ENCODE measurements at places on chromosomes 16 and 17.

DNA sequence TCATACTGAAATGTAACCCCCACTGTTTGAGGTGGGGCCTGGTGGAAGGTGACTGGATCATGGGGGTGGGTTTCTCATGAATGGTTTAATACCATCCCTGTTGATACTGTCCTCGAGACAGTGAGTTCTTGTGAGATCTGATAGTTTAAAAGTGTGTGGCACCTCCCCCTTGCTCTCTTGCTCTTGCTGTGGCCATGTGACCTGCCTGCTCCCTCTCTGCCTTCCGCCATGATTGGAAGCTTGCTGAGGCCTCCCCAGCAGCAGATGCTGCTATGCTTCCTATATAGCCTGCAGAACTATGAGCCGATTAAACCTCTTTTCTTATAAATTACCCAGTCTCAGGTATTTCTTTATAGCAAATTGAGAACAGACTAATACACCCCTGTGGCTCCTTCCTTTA, 40.6 kb downstream of the STAT3 start:
- no peaks in the 10 kb centered on the region for H3K4me1 ChIP-seq
- no peak overlapping the region for H3K27ac ChIP-seq
- no peaks in the 10 kb centered on the region for H3K27me3 ChIP-seq
- no peak for DNase-seq
- no peak overlapping the region for H3K4me3 ChIP-seq
- H3K36me3 ChIP-seq: peaks cover 16% of the 10 kb centered on the region

DNA sequence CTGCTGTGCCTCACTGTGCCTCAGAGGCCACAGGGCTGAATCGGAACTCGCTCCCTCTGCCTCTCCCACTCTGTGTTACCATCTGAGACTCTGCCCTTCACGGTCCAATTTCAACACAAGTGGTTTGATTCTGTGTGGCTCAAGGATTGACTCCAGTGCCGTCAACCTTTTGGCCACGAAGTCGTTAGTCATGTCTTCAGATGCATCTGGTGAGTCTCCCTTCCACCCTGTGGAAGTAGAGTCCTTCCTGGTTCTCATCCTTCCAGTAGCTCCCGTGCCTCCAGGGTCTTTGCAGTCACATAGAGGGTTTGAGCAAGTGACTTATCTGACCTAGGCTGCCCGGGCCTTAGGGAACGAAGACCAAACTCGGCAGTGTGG, 51.2 kb downstream of the PGS1 start:
- no peak overlapping the region for H3K4me3 ChIP-seq
- DNase-seq: no peak
- peaks cover 44% of the 10 kb centered on the region for H3K36me3 ChIP-seq

DNA sequence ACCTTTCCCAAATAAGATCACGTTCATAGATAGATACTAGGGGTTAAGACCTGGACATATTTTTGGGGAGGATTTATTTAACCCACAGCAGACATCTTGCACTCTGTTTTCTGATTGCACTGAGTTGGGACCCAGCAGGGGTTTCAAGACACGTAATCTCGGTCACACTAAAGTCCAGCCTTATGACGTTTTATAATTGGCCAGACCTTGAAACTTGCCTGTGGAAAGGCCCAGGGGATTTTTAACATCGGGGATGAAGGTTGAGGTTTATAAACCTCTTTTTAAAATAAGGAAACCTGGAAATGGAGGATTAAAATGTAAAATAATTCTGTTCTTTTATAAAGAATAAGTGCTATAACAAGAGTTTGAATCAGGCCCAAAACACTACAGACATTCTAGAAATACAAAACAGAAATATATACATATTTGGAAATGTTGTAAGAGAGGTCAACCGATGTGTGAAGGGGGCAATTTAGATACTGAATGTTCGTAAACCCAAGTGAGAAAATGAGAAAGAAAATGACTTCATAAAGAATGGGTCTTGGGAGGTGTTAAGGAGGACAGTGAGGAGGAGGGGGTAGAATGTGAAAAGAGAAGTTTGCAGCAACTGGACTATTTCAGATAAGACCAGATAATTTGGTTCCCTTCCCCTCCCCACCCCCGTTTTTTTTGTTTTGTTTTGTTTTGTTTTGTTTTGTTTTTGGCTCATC, 61.1 kb upstream of the NOL11 start:
- no peaks in the 10 kb centered on the region for H3K4me1 ChIP-seq
- no peaks in the 10 kb centered on the region for H3K27me3 ChIP-seq
- no peaks in the 10 kb centered on the region for H3K36me3 ChIP-seq
- DNase-seq: no peak
- no peak overlapping the region for H3K27ac ChIP-seq

GRCh38 chr16:64971171-64971570, 150.7 kb downstream of the CDH11 start:
- H3K27ac ChIP-seq: no peak overlapping the region
- H3K4me1 ChIP-seq: no peaks in the 10 kb centered on the region
- no peaks in the 10 kb centered on the region for H3K36me3 ChIP-seq
- H3K4me3 ChIP-seq: no peak overlapping the region

DNA sequence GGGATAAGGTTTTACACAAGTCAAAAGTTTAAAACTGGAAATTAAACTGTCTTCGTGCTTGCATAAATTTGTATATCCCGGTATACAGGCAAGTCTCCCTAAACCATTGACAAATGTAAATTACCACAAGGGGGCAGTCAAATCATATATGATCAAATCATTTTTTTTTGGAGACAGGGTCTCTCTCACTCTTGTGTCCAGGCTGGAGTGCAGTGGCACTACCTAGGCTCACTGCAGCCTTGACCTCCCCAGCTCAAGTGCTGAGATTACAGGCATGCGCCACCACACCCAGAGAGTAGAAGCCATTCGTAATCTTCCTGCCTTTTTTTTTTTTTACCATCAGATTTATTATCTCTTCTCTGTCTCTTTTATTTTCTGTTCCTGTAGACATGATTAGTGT, 18.5 kb downstream of the TOP2A start:
- no peaks in the 10 kb centered on the region for H3K4me1 ChIP-seq
- no peak overlapping the region for H3K4me3 ChIP-seq
- H3K27ac ChIP-seq: no peak overlapping the region
- H3K36me3 ChIP-seq: peaks cover 100% of the 10 kb centered on the region
- no peaks in the 10 kb centered on the region for H3K27me3 ChIP-seq

- peaks cover 76% of the 10 kb centered on the region for H3K36me3 ChIP-seq
- no peaks in the 10 kb centered on the region for H3K27me3 ChIP-seq
- no peak overlapping the region for H3K27ac ChIP-seq
- H3K4me1 ChIP-seq: no peaks in the 10 kb centered on the region
Measured at GRCh38 chr17:80887639-80888175, 103.9 kb upstream of the CHMP6 start.

- DNase-seq: no peak
- peaks cover 86% of the 10 kb centered on the region for H3K36me3 ChIP-seq
- H3K27me3 ChIP-seq: no peaks in the 10 kb centered on the region
- H3K27ac ChIP-seq: no peak overlapping the region
- no peak overlapping the region for H3K4me3 ChIP-seq
- no peaks in the 10 kb centered on the region for H3K4me1 ChIP-seq
Measured at GRCh38 chr16:22312897-22313781, 15.9 kb downstream of the POLR3E start.

DNA sequence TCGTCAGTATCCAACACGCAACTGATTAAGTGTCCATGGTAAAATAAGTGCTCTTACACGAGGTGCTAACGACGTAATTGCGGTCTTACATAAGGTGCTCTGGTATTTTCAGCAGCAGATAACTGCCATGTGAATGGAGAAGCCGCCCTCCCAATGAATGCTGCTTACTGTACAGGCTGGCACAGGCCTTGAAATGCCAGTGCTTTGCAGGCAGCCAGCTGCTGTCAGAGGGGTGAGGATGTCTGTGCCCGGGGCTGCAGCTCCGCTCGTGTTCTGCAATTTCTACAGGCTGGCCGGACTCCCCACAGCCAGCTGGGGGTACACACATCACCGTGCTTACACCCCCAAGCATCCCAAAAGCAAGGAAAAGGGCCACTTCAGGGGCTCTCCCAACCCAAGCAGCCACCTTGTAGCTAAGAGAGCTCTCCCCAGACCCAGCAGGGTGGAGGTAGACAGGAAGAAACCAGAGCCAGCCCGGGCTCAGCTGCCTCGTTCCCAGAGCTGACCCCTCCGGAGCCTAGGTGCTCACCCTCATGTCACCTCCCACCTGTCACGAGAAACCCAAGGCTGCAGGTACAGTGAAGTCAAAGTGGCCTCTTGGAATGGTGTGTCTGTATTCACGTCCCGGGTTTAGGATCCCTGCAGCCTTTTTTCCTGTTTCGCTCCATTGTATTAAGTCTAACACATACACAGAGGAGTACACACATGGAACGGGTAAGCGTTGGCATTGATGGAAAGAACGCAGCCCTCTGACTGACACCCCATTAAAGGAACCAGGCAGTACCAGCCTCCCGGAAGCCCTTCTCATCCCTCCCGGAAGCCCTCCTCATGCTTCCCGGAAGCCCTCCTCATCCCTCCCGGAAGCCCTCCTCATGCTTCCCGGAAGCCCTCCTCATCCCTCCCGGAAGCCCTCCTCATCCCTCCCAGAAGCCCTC, 27.2 kb upstream of the RPH3AL start:
- H3K27ac ChIP-seq: no peak overlapping the region
- no peak overlapping the region for H3K4me3 ChIP-seq
- peaks cover 11% of the 10 kb centered on the region for H3K27me3 ChIP-seq
- no peak for DNase-seq
- H3K36me3 ChIP-seq: no peaks in the 10 kb centered on the region

- H3K27ac ChIP-seq: no peak overlapping the region
- H3K4me1 ChIP-seq: no peaks in the 10 kb centered on the region
- H3K36me3 ChIP-seq: no peaks in the 10 kb centered on the region
- H3K27me3 ChIP-seq: no peaks in the 10 kb centered on the region
Measured at GRCh38 chr16:80803339-80804055, 901 bp downstream of the CDYL2 start.

DNA sequence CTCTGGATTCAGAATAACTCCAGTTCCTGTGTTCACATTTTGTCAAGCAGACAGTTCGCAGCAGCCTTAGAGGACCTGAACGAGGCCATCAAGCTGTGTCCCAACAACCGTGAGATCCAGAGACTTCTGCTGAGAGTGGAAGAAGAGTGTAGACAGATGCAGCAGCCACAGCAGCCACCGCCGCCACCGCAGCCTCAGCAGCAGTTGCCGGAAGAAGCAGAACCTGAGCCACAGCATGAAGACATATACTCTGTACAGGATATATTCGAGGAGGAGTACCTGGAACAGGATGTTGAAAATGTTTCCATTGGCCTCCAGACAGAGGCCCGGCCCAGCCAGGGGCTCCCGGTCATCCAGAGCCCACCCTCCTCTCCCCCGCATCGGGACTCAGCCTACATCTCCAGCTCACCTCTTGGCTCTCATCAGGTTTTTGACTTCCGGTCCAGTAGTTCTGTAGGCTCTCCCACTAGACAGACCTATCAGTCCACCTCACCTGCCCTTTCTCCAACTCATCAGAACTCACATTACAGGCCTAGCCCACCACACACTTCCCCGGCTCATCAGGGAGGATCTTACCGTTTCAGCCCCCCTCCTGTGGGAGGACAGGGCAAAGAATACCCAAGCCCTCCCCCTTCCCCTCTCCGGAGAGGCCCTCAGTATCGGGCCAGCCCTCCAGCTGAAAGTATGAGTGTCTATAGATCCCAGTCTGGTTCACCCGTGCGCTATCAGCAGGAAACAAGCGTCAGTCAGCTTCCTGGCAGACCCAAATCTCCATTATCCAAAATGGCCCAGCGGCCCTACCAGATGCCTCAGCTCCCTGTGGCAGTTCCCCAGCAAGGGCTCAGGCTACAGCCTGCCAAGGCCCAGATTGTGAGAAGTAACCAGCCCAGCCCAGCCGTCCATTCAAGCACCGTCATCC, 25.9 kb downstream of the CYB561 start:
- H3K27ac ChIP-seq: no peak overlapping the region
- DNase-seq: no peak
- H3K4me1 ChIP-seq: no peaks in the 10 kb centered on the region

DNA sequence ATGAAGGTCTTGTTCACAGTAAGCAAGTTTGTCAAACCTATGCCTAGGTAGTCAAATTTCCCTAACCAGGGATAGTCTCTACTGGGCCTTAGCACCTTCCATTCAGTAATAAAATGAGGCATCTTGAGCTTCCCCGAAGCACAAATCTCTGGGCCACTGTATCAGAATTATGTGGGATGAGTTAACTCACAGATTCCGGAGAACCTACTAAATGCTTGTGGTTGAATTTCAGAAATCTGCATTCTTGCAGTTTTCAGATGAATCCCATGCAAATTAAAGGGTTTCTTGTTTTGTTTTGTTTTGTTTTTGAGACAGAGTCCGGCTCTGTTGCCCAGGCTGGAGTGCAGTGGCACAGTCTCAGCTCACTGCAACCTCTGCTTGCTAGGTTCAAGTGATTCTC, 478.8 kb upstream of the HSBP1 start:
- no peaks in the 10 kb centered on the region for H3K4me1 ChIP-seq
- no peak overlapping the region for H3K4me3 ChIP-seq
- H3K36me3 ChIP-seq: no peaks in the 10 kb centered on the region
- no peak overlapping the region for H3K27ac ChIP-seq
- H3K27me3 ChIP-seq: peaks cover 5% of the 10 kb centered on the region

- H3K27me3 ChIP-seq: peaks cover 13% of the 10 kb centered on the region
- no peaks in the 10 kb centered on the region for H3K36me3 ChIP-seq
- no peak overlapping the region for H3K4me3 ChIP-seq
- no peak overlapping the region for H3K27ac ChIP-seq
Measured at GRCh38 chr16:82700541-82701235, 73.9 kb downstream of the CDH13 start.

- no peak overlapping the region for H3K27ac ChIP-seq
- H3K4me3 ChIP-seq: no peak overlapping the region
- DNase-seq: no peak
- H3K4me1 ChIP-seq: no peaks in the 10 kb centered on the region
Measured at GRCh38 chr17:13728781-13729180, 127.1 kb upstream of the HS3ST3A1 start.

DNA sequence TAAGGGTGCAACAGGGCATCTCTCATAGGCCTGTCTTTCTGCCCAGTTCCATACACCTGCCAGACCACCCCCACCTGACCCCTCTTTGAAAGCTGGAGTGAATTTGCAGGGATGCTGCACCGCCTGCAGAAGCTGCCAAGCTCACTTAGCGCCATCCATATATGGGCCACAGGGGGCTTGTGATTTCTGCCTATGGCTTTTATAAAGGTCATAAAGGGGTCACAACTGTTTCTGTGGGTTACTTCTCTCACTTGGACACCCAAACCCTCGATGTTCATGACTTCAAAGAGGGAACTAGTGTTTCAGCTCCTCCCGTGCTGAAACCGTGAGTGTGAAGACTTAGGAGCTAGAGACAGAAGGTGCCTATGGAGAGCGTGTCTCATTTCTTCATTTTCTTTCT, 23.9 kb upstream of the MEAK7 start:
- peaks cover 6% of the 10 kb centered on the region for H3K27me3 ChIP-seq
- no peak overlapping the region for H3K4me3 ChIP-seq
- H3K27ac ChIP-seq: no peak overlapping the region
- DNase-seq: no peak
- H3K4me1 ChIP-seq: no peaks in the 10 kb centered on the region

- H3K36me3 ChIP-seq: no peaks in the 10 kb centered on the region
- H3K4me1 ChIP-seq: 0 out of 2 replicates have a peak, but pooled peaks cover 5% of the 10 kb centered on the region
- H3K27ac ChIP-seq: no peak overlapping the region
- peaks cover 13% of the 10 kb centered on the region for H3K27me3 ChIP-seq
- peak; percentile 53 for DNase-seq
Measured at GRCh38 chr17:28416703-28417311, 10.8 kb upstream of the SLC46A1 start.

GRCh38 chr16:11636172-11636721, 32.0 kb upstream of the SNN start:
- H3K4me1 ChIP-seq: peaks cover 7% of the 10 kb centered on the region
- H3K27me3 ChIP-seq: no peaks in the 10 kb centered on the region
- no peak for DNase-seq
- no peaks in the 10 kb centered on the region for H3K36me3 ChIP-seq
- H3K4me3 ChIP-seq: no peak overlapping the region
